ENCODE measurements at places on chromosomes 5 and 9. TPM values are rescaled to one million over a fixed set of nuclear protein-coding genes. Genes with fewer than 3 reads are reported as not detected.

The SH3TC2 gene
- 19.6 TPM for total RNA-seq

The PTAR1 gene
- total RNA-seq: 206 TPM

The FBXO10 gene
- total RNA-seq: 32.5 TPM

The GHR gene
- 12.9 TPM for total RNA-seq

The PNPLA7 gene
- 3.0 TPM for total RNA-seq

The HMMR gene
- 8.6 TPM for total RNA-seq

The PLAC8L1 gene
- not detected for total RNA-seq

The MARVELD2 gene
- 4.1 TPM for total RNA-seq

The VLDLR gene
- 56.7 TPM for total RNA-seq

The KIAA1958 gene
- total RNA-seq: 36.6 TPM
